CD4-positive, alpha-beta T cell treated with Interleukin-17A for 4 hours (primary cell): ENCODE measurements at places on chromosomes 3 and 15.

DNA sequence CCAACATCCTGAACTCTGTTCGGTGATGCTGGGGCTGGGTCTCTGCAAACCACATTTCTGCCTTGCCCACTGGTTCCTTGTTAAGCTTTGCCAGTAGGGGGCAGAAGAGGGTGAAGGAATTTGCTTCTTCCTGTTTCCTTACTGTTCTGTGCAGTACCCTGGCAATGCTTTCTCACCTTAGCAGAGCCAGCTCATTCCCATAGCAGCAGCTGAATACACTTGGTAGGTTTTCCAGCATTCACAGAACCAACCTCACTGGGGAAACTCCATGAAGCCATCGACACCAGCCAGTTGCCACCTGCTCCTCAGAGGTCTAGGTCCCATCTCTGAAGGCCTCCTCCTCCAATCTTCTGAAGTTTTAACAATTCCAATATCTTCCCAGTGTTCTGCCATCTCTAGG, 308.4 kb downstream of the PDCD6IP start:
- no peak for DNase-seq

DNA sequence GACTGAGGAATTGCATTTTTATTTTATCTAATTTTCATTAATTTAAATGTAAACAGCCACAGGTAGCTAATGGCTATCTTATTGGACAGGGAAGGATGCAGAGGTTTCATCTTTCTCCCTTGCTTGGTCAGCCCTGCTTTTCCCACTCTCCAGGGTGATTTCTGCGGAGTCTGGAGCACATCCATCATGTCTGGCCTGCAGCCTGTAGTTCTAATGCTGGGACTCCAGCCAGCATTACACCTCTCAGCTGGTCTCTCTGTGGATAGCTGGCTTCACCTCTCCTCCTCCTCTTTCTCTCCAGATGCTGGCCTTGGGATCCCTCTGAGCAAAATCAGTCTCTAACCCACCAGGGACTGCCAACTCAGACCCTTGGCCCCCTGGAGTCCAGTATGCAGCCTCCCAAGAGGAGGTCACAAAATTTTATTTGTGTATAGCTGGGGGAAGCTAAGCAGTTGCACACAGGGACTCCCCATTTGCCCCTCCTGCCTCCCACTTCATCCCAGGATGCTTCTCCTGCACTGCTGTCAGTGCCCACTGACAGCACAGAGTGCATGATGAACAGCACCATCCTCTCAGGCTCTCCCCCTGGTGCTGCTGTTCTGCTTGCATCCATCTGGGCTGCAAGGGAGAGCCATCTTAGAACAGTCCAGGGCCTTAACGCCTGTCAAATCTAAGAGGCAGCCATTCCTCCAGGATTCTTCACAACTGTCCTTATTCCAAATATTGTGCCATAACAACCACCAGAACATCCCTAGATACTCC, 1.7 kb downstream of the BFSP2 start:
- DNase-seq, result no peak

DNA sequence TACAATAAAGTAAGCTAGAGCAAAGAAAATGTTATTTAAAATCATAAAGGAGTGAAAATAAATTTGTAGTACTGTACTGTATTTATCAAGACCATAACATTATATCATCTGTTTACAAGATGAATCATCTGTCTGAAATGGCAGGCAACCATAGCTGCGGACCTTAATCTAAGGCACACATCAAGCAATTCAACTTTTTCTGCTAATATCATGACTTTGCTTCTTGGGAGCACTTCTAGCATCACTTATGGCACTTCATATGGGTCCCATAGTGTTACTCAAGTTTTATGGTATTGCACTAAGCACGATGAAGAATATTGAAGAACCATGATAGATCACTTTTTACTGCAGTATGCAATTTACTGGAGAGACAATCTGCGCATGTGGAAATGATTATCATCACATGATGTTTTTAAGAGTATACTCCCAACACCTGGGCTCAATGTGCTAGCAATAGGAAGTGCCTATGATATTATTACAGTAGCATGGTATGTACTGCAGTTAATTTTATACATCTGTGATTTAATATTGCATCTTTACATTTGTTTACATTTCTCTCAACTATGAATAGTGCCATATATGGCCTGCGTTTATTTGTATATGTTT, 137.7 kb upstream of the NECTIN3 start:
- DNase-seq, result no peak

DNA sequence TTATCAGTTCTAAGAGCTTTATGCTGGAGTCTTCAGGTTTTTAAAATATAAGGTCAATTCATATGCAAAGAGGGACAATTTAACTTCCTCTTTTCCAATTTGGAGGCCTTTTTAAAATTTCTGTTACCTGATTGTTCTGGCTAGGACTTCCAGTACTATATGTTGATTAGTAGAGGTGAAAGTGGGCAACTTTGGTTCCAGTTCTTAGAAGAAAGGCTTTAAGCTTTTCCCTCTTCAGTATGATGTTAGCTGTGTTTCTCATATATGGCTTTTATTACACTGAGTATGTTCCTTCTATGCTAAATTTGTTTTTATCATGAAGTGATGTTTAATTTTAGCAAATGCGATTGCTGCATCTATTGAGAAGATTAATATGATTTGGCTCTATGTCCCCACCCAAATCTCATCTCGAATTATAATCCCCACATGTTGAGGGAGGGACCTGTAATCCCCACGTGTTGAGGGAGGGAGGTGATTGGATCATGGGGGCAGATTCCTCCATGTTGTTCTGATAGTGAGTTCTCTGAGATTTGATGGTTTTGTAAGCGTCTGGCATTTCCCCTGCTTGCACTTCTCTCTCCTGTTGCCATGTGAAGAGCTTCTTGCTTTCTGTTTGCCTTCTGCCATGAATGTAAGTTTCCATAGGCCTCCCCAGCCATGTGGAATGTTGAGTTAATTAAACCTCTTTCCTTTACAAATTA, 33.8 kb downstream of the FAIM start:
- no peak for DNase-seq

GRCh38 chr15:42456531-42456930, 34.4 kb downstream of the ZNF106 start:
- no peak for DNase-seq

DNA sequence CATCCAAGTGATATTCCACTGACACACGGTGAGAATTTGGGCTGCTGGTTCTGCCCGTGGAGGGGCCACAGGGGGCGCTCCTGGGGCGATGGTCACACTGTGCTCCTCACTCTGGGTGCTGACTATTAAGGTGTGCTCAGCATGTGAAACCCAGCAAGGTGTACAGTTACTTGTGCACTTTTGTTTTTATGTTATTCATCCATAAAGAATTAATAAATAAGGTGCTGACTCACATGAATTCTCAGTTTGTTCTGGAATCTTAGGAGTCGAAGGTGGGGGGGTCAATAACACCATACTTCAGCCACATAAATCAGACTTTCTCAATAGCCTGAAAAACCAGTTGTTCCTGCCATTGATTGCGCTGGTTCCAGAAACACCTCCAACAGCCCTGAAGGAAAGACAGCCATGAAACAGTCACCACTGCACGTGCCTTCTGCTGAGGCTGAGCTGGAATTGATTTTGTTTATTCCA, 53.5 kb upstream of the SPATA12 start:
- DNase-seq, result no peak

DNA sequence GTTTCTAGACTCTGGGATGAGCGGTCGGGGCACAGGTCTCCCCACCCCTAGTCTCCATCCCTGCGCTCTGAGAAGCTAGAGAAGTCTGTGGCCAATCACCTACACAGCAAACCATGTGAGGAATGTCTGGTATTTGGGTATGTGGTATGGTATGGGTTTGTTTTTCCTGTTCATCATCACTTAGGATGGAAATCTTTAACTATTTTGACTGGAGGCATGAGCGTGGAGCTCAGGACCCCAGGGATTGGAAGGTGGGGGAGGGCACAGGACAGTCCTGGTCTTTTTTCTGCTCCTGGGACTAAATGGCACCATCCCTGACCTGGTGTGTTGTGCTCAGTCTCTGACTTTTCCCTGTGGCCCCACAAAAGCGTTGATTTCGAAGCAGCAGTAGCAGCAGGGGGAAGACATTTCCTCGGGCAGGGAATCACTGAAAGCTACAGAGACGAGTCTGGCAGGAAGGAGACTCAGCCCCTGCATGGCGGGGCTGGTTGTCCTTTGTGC, 191.7 kb upstream of the TPM1 start:
- DNase-seq, result no peak

DNA sequence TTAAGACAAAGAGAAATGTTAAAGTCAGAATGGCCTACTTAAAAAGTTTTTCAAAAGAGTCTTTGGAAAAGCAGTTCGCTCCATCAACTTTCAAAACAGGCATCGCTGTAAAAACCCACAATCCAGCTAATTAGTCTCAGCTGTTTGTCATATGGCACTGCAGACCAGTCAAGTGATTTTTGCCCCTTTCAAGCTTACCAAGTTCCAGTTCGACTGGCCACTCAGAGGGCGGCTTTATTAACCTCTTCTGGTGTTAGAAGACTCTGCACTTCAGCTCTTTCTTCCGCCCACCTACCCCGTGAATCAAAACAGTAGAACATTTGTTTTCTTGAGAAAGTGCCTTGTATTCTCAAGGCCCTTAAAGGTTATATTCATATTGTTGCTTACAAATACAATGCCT, 19.3 kb downstream of the RAB27A start:
- no peak for DNase-seq

GRCh38 chr15:61256231-61256630, 27.1 kb upstream of the RORA start:
- DNase-seq, result no peak

GRCh38 chr3:20091331-20092047, 51.2 kb downstream of the KAT2B start:
- no peak for DNase-seq

DNA sequence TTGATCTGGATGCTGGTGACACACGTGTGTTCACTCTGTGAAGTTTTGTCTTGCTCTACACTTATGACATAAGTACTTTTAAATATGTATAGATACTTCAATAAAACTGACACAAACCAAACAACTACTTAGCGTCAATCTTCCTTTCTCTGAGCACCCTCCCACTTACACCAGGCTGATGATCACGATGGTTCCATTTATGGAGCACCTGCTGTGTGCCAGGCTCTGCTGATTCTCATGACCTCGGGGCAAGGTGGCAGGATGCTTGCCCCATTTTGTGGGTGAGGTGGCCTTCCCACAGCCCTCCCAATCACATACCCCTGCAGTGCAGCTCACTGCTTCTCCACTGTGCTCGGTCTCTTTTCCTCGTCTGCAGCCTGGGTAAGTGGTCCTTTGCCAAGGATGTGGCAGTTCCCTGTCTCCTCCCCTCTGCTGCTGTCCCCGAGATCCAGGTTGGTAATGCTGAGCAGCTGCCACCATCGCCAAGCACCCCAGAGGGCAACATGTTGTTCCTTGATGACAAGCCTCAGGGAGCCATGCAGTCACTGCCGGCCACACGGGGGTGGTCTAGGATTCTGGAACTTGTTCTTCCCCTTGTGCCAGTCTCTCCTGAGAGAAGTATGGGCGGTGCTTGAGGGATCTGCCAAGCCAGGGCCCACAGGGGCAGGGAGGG, 20.6 kb upstream of the ADCY5 start:
- DNase-seq, result no peak

DNA sequence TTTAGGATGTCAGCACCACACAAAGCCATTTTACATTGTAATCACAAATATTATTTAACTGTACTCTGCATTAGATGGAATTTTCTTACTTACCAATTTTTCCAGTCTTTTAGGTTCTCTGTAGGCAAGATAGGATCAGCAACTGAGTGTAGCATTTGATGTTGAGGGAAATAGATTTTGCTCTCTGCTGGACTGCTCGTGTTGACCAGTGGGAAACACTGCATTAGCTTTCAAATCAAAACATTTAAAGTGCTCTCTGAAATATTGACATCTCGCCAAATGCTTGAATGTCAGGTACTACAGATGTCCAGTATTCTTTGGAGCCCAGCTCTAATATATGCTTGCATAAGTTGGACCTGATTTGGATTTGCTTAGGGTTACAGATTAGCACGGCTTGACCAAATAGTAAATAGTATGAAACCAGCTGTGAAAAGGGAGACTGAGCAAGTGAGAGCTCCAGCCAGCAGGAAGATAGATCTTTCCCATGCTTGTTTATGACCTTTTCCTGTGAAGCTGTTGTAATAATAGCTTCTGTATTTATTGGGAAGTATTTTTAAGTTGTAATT, 29.5 kb downstream of the P2RY14 start:
- no peak for DNase-seq

DNA sequence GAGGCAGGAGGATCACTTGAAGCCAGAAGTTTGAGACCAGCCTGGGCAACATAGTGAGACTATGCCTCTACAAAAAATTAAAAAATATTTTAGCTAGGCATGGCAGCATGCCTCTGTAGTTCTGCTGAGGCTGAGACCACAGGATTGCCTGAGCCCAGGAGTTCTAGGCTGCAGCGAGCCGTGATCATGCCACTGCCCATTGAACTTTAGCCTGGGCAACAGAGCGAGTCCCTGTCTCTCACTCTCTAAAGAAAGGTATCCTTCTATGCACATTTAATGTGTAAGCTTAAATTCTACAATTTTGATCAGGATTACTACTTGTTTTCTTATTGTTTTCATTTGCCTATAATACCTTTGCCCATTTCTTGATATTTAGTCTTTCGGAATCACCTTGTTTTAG, 26.8 kb downstream of the GALK2 start:
- DNase-seq, result no peak

DNA sequence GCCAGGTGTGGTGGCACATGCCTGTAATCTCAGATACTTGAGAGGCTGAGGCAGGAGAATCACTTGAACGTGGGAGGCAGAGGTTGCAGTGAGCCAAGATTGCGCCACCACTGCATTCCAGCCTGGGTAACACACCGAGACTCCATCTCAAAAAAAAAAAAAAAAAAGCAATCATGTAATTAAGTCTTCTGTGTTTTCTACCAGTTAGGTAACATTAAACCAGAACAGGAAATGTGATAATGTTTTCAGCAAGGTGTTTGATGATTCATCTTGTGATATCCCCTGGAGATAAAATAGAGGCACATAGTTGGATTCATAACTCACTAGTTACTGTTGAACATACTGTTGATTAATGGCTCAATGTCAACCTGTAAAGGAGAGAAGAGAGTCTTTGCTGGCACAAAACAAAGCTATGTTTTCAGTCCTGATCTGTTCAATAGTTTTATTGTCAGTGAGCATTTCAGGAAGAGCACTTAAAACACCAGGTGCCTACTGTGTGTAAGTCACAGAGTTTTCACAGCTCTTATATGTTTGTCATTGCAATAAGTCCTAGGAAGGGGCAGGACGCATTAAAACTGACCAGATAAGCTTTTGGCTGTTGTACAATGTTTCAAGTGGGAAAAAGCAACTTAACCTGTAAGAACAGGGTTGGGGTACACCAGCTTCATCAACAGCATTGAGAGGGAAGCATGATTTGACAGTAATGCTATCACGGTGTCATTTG, 19.5 kb downstream of the DNAJB11 start:
- no peak for DNase-seq
